ENCODE measurements at places on chromosomes 11 and 22.

DNA sequence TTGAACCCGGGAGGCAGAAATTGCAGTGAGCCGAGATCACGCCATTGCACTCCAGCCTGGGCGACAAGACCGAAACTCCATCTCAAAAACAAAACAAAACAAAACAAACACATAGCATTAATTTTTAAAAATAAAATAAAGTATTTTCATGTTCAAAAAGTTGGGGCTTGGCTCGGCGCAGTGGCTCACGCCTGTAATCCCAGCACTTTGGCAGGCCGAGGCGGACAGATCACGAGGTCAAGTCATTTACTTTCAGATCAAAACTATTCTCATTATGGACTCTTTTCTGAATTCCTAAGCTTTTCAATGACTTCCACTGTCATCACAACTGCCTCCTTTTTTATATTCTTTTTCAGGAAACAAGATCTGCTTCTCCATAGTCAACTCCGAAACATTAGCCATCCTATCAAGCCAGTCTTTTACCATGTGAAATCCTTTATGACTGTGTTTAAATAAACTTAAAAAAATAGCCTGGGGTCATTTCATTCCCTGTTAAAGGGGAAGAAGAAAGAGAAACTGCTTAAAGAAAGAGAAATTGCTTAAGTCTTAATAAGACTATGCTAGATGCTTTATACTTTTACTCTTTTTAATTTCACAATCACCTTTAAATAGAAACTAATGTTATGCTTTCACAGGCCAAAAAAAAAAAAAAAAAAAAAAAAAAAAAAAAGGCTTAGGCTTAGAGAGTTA, 13.1 kb upstream of the CHRNA10 start:
- no peak for DNase-seq

DNA sequence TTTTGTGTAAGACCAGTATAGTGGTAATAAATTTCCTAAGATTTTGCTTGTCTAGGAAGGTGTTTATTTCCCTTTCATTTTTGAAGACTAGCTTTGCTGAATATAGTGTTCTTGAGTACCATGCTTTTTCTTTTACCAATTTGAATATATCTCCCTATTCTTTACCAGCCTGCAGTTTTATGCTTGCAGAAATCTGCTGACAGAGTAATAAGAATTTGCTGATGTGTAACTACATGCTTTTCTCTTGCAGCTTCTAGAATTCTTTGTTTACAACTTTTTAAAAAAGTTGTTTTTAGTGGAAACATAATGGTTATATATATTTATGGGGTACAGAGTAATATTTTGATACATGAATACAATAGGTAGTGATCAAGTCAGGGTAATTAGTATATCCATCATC, 324.8 kb upstream of the FOLH1 start:
- no peak for DNase-seq

- DNase-seq = peak; percentile 85
These were observed 27.4 kb upstream of the MALAT1 start for GRCh38 chr11:65471447-65471891.

GRCh38 chr22:21754523-21754922, 18.9 kb upstream of the YPEL1 start:
- DNase-seq = no peak

DNA sequence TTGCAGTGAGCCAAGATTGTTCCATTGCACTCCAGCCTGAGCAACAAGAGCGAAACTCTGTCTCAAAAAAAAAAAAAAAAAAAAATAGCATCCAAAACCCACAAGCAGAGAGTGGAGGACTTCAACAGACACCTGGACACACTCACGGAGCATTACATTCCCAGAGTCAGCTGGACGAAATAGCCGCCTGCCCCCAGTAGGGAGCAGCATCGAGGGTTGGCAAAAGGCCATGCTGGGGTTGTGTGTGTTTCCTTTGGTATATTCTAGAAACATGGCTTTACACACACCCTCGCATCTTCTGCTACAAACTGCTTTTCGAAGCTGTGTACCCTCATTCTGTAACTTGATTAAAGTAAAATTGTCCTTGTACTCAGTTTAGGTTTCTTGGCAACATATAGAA, 5.3 kb downstream of the ADA2 start:
- DNase-seq = no peak

- peak; percentile 18 for DNase-seq
These were observed 47.4 kb downstream of the RPS6KA4 start for GRCh38 chr11:64406221-64406946.

DNA sequence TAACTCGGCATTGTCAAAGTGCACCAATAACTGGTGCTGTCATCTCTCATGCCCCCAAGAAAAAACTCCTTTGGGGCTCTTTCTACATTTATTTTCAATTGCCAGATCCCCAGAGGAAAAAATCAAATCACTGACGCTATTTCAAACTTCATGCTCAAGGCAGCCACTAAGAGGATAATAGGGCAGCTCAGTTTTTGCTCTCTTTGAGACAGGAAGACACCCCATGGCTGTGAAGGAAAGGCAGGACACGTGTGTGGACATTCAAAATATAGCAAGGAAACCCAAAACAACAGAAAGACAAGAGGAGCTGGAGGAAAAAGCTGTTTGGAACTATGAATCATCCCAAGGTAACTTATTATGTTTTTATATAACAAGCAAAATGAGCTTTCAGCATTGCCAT, 83.7 kb downstream of the SERGEF start:
- no peak for DNase-seq

DNA sequence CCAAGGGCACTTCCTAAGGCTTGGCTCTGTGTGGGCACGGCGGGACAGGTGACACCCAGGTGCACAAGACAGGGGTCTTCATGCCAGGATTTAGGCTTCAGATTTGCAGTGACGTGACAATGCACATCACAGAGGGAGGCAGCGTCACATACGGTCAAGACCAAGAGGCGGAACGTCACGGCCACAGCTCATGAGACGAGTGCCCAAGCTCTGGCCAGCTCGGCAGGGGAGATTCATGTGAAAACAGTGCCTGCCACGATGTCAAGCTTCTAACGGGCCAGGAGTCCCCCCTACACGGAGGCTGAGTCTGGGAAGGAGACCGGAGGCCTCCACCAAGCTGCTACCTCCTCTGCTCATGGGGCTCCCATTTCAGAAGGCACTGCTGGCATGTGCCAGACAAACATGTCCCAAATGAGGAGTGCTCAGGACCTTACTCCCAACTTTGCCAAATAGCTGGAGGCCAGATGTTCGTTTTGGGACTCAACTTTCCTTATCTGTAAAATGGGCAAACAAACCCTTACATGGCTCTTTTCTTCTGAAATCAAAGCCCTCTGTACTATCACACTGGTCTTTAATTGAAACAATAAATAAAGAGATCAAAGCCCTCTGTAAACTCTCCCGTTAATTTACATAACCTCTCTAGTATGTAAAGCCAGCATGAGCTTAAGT, 16.6 kb downstream of the VPS37C start:
- DNase-seq = no peak

DNA sequence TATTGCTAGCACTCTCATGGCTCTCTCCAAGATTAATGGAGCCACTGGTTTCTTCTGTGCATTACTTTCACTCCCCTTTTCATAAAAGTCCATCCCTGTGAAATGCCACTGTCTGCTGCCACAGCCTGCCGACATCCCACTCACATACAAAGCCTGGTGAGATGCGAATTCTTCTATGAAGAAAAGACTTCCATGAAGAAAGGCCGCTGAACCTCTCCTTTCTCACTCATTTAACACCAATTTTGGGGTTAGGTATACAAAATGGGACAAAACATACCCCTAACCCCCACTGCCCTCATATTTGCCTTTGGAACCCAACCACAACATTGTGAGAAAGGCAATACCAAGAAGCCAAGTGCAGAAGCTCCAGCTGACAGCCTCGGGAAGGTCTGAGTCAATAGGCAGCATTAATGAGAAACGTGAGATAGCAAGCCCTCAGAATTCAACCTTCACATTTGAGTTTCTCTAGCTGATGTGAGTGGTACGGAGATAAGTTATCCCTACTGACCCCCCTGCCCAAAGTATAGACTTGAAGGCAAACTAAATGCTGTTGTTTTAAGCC, 156.4 kb downstream of the ATG16L2 start:
- no peak for DNase-seq

DNA sequence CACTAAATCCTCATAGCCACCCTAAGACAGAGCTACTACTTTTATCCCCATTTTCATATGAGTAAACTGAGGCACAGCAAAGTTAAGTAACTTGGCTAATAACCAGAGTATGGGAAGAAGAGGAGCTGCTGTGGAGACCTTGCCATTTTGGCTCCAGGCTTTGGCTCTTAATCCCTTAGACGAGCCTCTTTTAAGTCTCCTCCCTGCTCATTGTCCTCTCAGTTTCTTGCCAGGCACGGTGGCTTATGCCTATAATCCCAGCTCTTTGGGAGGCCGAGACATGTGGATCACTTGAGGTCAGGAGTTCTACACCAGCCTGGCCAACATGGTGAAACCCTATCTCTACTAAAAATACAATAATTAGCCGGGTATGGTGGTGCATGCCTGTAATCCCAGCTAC, 78.6 kb downstream of the PRR5L start:
- no peak for DNase-seq

- DNase-seq = no peak
These were observed 36.8 kb upstream of the JAM3 start for GRCh38 chr11:134032043-134032442.

GRCh38 chr11:88631497-88631896, 294.0 kb upstream of the CTSC start:
- DNase-seq = no peak

DNA sequence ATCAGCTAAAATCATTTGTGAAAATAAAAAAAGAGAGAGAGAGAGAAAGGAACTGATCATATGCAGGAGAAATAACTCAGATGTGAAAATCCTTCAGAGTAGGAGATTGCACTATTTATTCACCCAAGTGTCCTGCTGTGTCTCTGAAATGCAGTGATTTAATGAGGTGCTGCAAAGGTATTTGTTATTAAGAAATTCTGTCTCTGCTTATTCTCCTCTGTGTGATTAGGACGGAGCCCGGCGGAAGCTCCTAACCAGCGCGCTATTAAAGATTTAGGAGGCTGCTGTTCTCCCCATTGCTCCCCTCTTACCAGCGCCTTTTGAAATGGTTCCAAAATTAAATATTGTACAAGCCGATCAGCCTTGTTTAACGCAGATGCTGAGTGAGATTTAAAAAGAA, 528.3 kb downstream of the BUD13 start:
- DNase-seq = no peak

- DNase-seq = peak; percentile 3
These were observed 72.8 kb upstream of the KCNQ1OT1 start for GRCh38 chr11:2772544-2773031.

DNA sequence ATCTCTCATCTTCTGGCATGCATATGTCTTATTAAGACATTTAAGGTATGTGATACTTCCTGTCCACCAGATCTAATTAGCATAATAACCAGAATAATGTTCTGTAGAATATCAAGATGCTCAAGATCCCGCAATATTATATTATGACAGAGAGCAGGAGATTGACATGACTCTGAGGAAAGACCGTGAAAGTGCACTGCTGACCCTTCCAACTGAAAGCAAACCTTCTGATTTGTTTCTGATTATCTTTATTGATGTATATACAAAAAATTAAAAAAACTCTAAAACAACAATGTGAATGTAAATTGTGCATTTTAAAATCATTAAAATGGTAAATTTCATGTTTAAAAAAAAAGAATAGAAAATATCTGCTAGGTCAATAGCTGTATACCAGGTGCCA, 184.4 kb upstream of the TMEM45B start:
- no peak for DNase-seq

GRCh38 chr11:47502767-47503166, 50.2 kb downstream of the CELF1 start:
- no peak for DNase-seq

DNA sequence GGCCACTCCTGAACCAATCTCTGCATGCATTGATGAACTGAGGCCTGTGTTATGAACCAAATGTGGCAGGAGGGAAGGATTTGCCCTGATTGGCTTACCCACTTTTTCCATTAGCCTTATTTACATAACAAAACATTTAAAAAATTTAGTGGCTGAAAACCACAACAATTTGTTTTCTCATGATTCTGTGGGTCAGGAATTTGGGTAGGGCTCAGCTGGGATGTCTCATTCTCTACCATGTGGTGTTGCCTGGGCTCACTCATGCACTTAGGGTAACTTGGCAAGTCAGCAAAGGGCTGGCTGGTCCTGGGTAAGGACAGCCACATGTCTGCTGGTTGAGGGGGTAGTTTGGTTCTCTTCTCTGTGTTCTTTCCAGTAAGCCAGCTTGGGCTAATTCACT, 35.1 kb upstream of the CYP2R1 start:
- DNase-seq = no peak

GRCh38 chr11:69007975-69008381, 5.1 kb downstream of the MRGPRF start:
- DNase-seq = peak; percentile 68

GRCh38 chr11:118341815-118342489, 553 bp downstream of the CD3D start:
- DNase-seq = no peak

DNA sequence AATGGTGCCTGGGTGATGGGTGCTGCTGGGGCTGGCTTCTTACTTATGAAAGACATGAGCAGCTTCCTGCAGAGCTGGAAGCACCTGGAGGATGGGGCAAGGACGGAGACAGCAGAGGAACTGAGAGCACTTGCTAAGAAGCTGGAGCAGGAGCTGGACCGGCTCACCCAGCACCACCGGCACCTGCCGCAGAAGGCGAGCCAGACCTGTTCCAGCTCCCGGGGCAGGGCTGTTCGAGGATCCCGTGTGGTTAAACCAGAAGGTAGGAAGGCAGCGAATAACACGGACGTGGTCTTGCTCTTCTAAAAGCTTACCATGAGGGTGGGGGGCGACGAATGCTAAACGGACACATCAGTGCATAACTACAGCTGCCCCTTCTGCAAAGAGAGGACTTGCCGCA, 9.3 kb downstream of the APOL5 start:
- DNase-seq = no peak

- no peak for DNase-seq
These were observed 289.6 kb upstream of the B3GAT1 start for GRCh38 chr11:134701564-134702165.

GRCh38 chr22:22884888-22885840, 2.5 kb upstream of the IGLL5 start:
- DNase-seq = no peak

DNA sequence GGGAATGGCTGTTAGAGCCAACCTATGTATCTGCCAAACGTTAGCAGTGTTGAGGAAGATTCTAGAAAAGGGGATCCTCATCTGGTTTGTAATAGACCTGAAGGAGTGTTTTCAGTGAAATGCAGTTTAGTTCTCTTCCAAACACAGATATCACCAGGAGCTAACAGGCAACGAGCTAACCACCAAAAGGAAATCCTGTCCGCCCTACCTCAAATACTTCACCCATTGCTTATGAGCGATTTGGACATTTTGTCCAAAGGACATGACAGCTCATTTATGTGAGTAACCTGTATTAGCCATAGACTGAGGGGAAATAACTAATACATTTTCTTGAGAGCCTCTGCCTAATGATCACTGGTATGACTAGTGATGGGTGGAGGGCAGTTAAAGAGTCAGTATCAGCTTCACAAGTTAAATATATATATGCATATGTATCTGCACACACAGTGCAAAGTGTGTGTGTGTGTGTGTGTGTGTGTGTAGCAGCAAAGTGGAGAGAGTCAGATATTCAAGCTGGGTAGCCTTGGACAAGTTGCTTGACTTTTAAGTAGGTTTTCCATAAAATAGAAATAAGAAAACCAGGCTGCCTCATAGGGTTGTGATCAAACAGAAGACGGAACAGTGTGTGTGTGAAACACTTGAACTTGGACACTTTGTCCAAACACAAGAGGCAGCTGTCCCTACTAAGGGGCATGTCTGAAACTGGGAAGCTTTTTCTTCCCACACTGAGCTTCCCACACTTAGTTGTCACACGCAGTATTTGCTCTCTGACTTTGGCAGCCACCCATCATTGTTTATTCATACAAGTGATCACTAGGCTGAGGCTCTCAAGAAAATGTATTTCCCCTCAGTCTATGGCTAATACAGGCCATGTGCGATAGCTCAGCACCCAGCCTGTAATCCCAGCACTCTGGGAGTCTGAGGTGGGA, 940 bp upstream of the C11orf91 start:
- no peak for DNase-seq

All from posterior cingulate gyrus (tissue), 11 donors.